Large intestine (tissue), 12 donors: ENCODE measurements at places on chromosomes 7 and 10.

DNA sequence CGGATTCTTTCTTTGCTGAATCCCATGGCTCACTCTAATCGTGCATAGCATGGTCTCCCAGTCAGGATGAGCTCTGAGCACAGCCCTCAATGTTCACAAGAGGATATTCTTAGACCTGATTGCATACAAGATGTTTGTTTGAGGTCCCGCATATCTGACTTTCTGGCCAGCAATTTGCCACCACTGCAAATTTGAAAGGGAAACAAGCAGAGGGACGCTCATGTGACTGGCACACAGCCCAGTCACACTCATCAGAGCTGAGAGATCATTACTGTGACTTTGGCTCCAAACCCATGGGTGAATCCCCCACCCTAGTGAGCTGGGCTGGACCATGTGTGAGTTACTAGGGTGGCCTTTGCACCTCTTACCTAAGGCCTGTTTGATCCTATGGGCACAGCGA lies 9.9 kb downstream of the TAS2R41 start:
- DNase-seq = peak; percentile 62

DNA sequence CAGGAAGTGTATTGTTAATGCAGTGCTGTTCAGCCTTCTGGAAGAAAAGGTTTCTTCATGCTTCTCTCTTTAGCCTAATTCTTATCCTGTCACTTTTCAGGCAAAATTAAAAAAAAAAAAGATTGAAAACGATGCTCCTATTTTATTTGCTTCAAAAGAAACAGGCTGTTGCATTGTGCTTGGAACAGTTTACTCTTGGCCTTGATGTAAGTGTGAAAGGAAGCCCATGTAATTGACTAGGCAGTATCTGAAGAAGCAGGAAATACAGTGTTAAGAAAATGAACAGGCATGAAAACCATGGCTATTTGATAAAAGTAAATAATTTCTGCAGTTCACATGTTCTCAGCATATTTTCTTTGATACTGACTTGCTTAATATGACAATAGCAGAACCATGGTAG lies 40.4 kb upstream of the ATRNL1 start:
- no peak for DNase-seq

DNA sequence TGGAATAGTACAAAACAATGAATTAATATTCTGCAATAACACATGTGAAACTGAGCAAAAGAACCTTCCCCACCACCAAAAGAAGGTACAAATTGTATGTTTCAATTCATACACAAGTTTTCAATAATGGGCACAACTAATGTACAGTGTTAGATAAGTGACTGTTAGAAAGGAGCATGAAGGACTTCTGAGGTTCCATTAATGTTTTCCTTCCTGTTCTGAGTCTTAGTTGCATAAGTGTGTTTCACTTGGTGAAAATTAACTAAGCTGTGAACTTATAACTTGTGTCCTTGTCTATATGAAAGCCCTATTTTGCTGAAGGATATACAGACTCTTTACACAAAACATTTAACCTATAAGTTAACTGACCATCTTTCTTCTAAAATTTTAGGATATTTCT lies 8.2 kb downstream of the GSAP start:
- DNase-seq = no peak

DNA sequence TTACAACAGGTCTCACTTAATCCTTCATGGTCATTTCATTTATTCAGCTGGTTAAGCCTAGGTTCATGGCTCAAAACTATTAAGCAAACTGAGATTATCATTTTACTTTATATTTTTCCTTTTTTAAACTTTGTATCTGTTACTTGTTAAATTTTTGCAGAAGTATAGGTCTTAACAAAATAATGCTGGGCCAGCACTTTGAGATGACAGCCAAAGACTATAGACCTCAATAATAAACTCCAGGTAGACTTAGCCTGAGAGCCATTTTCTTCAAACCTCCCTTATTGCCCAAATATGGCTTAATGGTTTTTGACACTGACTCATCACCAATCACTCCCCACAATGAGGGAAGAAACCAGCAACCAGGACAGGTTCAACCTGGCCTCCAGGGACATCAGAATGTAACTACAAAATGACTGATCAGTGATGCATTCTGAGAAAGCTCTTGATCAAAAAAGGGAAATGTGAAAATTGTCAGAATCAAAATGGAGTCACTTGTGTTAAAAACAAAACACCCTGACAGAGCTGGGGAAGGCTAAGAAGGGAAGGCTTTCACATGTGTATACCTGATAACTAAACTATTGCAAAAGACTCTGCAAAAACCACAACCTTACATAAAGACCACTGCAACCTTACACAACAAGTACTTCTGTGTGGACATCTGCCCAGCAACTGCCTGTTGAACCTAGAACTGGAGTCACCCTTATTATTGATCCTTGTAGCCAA lies 2.1 kb upstream of the CCDC126 start:
- DNase-seq = no peak

- DNase-seq = no peak
Observed at GRCh38 chr10:101686133-101686925, 8.6 kb downstream of the FBXW4 start.
